ENCODE measurements at places on chromosomes 13 and 19. TPM values are rescaled to one million over a fixed set of nuclear protein-coding genes. Genes with fewer than 3 reads are reported as not detected.

DNA sequence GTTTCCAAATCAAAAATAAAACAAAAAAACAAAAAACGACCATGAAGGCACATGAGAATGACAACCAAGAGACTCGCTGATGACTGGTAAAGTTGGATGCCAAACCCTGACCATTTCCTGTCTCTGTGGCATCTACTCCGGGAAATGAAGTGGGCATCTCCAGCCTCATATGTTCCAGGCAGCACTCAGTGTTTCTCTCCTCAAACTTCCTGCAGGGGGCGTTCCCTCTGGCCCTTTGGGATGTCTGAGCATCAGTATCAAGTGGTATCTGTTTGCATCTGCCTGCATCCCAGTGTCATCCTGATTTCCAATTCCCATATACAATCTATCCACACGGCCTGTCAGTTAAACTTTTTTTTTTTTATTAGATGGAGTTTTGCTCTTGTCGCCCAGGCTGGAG is 9.8 kb upstream of the SIGLEC12 start:
- DNase-seq, result no peak

GRCh38 chr13:33026489-33027152 is 10.4 kb downstream of the KL start:
- no peak for DNase-seq

FFAR2 gene
- not detected for total RNA-seq

DNA sequence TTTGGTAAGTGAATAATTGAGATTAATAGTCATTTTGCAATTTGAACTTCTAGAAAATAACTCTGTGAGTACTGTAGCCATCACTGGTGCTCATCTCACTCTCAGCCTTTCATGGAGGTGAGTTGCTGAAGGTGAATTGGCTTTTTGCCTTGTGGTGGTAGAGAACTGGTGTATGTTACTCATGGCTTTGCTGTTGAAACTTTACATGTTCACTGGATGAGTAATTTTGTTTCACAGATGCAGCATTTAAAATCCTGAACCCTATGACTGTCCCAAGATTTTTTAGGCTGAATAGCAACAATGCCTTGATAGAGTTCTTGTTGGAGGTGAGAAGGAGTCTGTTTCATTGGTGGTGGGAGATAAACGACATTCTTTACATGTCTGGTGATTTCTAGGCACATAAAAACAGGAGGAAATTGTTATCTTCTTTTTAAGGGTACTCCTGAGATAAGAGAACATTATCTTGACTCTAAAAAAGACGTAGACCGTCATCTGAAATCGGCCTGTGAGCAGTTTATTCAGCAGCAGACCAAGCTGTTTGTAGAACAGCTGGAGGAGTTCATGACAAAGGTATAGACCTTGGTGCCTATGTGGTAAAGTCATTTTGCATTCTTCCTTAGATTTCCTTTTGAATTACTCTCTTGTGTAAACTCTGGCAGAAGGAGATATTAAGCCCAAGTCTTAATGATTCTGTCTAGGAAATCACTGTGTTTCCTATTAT is 53.9 kb downstream of the COG3 start:
- DNase-seq, result no peak

PLIN4 gene
- 0.12 TPM for total RNA-seq

DNA sequence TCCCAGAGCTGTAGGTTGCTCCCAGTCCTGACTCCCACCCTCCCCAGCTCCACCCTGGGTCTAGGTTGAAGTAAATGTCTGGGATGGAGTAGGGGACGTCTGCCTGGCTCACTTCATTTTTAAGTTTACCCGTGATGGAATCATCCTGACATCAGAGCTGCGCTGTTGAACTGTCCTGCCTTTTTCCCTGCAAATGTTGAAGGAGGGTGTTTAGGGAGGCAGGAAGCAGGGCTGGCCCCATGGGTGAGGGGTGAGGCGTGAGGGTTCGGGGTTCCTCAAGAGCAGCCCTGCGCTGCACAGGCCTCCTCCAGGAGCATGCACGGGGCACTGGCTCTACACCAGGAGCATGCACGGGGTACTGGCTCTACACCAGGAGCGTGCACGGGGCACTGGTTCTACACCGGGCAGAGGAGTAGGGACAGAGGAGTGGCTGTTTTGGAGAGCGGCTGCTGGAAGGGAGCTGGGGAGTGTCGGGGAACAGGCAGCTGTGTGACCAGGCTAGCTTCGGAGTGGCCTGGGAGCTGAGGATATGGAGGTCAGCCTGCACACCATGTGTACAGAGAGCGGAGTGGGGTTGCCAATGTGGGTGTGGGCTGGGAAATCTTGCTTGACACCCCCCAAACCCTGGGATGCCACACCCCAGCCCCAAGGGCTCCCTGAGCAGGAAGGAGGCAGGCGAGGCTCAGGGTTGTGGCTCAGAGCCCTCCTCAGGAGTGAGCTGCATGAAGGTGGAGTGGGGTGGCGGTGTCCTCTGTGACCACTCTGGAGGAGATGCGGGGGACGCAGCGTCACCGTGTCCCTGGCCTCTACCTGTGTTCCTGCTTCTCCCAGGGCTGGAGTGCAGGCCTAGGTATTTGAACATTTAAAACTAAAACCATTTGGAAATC is 63.3 kb downstream of the GPR12 start:
- DNase-seq, result no peak

- DNase-seq, result no peak
These were observed 213.0 kb downstream of the ZIC5 start for GRCh38 chr13:99758460-99759162.

DNA sequence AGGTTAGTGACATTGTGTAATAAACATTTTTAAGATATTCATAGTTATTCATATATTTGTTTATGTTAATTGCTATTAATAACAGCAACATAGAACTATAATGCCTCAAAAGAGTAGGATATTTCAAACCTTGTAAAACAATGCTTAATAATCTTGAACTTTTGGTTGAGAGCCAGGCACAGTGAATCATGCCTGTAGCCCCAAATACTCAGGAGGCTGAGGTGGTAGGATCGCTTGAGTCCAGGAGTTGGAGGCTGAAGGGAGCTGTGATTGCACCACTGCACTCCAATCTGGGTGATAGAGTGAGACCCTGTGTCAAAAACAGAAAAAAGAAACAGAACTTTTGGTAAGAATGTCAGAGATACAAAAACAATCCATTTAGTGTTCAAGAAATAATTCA is 213.9 kb upstream of the SLITRK1 start:
- DNase-seq, result no peak

DNA sequence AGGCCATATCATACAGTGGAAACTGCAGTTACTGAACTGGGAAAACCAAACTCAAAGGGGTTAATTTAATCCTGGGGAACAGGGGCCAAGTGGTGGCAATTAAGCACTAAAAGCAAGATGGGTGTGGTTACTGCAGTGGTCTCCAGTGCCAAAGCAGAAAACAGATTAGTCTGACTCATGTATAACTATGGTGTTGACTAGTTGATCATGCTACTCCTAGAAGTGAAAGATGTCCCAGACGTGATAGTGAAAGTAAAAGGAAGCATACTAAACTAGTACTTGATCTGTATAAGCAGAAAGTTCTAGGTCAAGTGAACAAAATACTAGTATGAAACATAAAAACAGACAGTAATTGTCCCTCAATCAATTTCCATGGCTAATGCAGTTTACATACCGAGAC is 360.0 kb upstream of the SLITRK5 start:
- no peak for DNase-seq

Data from glomerular endothelial cell (primary cell).